ENCODE measurements at places on chromosomes 5 and 9.
A peak's percentile ranks its signal among the peaks of the same experiment; 100 is the strongest.

DNA sequence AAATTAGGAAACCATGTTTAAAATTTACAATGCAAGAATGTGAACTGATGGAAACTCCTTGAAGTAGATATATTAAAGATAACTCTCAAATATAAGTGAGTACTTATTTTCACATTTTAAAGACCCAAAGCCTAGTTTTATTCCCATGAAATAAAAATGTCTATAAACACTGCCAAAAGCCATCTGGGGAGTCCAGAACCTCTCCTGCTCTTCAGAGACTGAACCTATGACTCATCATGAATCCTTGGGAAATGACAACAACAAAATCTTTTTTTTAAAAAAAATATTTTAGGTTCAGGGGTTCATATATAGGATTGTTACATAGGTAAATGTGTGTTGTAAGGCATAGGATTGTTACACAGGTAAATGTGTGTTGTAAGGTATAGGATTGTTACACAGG is 33.8 kb upstream of the FYB1 start:
- no peak for DNase-seq

- peak; percentile 2 for DNase-seq
Observed at GRCh38 chr5:54944364-54944763, 41.0 kb downstream of the ESM1 start.

DNA sequence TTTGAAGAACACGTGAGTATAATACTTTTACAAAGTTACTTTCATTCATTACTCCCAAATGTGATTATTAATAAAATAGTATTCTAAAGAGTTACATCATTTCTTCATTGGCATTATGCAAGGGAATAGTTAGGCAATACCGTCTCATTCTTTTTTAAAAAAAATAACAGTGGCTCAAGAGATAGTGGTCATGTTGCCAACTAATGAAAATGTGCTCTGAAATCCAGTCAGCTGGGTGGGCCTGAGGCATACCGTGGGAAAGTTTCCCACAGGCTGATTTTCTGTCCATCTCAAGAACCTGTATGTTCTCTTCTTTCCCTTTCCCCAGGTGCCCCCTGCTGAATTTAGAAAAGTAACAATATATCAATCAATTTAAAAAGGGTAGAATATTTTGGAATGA is 40.8 kb upstream of the ROPN1L start:
- DNase-seq = no peak

DNA sequence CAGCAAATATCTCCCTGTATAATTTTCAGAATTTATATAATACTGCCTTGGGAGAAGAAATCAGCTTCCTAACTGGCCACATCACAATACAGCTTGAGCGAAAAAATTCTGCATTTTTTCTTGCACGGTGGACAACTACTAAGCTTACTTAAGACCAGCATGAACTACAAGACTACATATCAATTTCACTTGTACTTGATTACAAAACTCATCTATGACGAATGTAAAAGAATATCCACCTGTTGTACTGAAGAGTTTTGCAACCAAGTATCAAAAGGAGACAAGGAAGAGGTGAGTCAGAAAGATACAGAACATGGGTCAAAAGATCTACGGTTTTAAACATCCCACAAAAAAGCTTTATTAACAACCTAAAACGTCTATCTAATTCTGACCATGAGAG is 279.4 kb downstream of the BNC2 start:
- no peak for DNase-seq

DNA sequence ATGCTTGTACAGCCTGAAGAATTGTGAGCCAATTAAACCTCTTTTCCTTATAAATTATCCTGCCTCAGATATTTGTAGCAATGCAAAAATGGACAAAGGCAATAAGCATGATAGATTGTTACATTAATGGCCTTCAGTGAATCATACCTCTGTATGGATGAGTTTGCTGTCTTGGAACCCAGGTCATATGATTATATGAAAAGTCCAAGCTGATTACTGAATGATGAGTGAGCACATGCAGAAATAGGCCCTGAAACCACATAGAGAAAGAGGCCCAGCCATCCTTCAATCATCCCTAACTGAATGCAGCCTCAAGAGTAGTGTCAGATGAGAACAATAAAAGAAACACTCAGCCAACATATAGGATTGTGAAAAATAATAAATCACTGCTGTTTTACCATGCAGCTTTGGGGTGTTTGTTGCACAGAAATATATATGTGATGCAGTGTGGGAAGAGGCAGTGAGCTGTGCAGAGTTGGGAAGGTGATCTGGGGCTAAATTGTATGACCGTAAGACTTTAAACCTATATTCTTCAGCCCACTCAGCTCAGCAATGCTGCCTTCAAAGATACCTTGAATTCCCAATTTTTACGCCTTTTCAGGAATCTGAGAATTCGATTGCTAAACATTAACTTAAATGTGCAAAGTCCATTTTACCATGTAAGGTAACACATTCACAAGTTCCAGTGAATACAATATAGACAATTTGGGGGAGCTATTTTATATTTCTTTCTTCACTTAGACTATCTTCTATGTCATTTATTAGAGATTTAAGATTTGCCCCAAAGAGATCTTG is 36.3 kb upstream of the SHISAL2B start:
- no peak for DNase-seq

GRCh38 chr9:82466616-82467260 is 478.2 kb downstream of the SPATA31D1 start:
- DNase-seq = no peak

DNA sequence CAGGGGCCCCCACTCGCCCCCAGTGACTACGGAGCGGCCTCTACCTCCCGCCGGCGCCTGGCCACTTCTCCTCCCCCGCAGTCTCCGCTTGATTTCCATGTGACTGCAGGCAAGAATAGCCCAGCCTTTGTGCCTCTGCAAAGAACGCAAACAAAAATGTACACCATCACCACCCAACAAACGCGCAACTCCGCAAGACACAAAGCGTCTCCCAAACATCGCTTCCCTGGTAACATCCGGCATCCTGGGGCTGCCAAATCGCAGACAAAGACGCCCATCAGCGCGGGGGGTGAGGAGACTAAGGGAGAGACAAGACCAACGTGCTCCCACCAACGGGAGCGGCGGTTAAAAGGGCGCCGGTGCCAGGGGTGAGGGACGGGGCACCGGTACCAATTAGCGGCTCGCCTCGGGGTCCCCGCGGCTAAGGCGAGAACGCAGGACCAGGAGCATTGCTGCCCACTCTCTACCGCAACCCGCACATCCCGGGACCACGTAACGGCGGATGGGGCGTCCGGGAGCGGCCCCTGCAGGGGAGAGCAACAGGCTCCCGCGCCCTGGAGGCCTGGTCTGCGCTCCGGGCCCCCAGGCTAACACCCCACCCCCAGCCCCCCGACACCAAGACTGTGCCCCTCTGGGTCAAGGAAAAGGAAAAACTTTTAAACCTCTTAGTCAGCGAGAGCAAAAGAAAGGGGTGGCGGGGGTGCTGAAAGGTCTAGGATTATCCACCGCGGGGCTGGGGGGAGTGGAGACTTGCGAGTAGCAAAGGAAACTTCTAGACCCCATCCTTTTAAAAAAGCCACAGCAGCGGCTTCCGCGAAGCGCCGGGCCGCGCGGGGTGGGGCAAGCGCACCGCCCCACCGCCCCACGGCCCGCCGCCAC is 885 bp downstream of the MPDZ start:
- no peak for DNase-seq

- no peak for DNase-seq
Observed at GRCh38 chr5:113181409-113181808, 204.8 kb downstream of the DCP2 start.

- DNase-seq = no peak
Observed at GRCh38 chr9:36949466-36949865, 84.6 kb downstream of the PAX5 start.

- DNase-seq = no peak
Observed at GRCh38 chr5:158629591-158630312, 470.0 kb downstream of the EBF1 start.

- no peak for DNase-seq
Observed at GRCh38 chr5:2289380-2289779, 406.7 kb upstream of the IRX4 start.

DNA sequence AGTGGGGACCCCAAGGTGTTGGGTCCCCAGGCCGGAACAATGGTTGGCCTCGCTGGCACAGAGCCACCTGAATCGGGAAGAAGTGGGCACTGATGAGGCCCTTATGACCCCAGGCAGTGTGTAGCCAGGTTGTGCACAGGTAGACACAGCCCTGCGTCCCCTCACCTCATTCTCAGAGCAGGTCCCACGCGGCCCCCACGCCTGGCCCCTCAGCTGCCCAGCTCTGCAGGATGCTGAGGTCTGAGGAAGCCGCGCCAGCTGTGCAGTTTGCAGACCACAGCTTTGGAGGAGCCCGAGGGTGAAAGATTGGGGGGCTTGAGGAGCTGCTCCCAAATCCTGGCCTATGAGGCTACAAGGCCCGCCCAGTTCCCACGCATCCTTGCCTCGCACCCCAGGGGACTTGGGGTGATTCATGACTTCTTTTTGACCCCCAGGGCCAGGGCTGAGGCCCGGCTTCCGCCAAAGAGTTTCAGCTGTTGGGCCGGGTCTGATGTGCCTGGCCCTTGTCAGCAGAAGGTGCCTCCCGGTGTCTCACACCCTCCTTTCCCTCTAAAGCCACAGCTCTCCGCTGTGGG is 87.8 kb upstream of the PHYKPL start:
- no peak for DNase-seq

GRCh38 chr5:152379331-152379730 is 25.7 kb downstream of the NMUR2 start:
- no peak for DNase-seq

GRCh38 chr5:121660142-121660541 is 191.5 kb upstream of the FTMT start:
- no peak for DNase-seq

DNA sequence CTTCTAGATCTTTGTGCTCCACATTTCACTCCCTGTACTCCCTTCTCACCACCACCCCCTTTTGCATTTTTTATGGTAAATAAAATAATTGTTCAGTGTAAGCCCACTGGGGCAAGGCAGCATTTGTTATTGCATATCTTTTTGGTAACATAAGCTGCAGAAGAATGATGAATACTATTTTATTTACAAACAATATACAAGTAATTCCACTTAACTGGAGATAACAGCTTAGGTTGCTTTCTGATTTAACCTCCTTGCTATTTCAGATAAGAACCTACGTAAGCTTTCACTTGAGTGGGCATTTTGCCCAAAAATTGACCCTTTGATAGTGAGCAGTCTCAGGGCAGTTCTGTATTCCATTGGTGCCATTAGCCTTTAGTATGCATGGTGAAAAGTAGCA is 417.9 kb downstream of the SH3GL2 start:
- no peak for DNase-seq

- no peak for DNase-seq
Observed at GRCh38 chr9:95409650-95410426, 92.3 kb upstream of the FANCC start.

DNA sequence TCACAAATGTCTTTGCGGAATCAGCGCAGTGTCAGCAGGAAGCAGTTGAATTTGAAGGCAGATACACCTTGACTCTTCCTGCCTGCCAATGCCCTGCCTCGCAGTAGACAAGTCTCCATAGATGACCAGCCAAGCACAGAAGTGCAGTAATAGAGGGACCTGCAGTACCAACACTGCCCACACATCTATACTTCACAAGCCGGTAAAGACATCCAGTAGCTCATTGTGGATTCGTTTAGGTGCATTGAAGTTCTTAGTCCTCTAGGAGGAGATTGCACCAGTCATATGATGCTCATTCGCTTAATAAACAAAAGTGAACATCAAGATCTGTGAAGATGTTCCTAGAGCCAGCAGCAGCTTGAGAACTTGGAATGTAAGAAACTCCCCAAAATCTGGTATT is 7.1 kb upstream of the IFNA2 start:
- DNase-seq = no peak

DNA sequence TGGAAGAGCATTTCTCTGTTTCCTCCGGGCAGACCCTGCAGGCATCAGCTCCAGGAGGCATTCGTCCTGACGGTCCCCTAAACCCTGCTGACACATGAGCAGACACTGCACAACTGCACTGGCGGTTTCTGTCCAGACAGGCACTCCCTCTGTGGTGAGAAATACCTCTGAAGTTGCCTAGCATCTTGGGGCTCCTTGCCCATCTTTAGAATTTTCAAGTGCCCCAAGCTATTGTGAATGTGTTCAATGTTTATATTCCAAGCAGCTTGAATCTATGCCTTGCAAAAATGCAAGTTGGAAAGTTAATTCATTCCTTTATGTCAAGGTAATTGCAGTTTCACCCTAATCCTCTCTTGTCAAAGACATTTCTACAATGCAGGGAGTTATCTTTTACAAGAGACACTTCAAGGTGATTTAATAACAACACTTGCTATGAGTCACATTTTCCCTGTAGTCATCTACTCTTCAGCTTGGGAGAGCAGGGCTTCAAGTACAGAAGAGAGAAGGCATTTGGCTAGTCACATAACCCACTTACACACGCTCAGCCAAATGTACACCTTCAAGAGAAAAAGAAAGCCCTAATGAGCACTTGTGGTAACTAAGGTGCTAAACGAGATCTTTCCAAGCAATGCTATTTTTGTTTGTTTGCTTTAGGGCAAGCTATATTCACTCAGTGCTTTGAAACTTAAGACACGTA is 302.5 kb downstream of the MLLT3 start:
- DNase-seq = no peak

DNA sequence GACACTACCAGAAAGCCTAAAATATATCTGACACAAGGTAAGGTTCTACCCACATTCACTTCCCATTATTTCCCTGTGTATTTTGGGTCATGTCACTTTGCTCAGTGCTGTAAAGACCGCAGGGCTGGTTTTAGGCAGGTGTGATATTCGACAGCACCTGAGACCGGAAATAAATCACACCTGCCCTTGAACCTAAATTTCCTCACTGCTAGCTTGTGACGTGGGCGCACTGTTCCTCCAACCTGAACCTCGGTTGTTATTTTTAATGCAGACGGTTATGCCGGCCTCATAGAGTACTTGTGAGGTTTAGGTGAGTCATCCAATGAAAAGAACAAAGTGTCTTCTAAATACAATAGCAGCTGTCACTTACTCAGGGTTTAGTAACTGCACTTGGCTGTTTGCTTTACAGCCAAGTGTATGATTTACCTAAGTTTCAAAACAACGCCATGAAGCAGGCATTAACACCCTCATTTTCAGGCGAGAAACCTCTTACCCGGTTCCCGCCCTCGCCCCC is 20.7 kb upstream of the ZNF782 start:
- DNase-seq = no peak

DNA sequence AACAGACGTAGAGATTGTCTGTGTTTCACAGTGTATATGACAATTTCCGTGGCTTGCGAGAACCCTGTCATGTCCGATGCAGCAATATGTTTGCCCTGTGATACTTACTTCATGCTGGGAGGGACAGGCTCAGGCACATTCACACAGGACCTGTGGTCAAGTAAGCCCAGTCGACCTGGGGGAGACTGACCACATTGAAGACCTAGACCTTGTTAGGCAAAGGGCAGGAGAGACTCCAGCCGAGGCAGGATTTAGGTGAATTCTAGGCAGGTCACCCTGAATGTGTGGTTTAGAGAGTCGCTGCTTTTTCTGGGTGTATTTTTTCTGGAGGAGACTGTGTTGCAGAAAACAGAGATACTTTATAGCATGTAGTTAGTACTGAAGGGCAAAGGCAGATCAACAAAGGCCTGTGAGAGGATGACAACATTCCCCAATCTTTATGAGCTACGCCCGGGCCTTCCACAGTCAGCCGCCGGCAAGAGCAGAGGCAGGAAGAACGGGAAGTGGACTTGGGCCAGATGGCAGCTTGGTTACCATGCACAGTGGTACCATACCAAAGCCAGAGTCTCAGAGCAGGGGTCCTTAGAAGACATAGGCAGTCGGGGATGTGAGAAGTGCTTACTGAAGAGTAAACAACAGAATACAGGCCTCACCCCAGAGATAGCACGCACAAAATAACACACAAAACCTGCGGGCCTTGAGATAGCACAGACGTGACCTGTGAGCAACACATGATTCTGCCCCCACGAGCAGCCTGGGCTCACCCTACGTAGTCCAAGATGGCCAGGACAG is 220.7 kb downstream of the CACNA1B start:
- DNase-seq = no peak

- DNase-seq = no peak
Observed at GRCh38 chr5:135131801-135132680, 98.0 kb upstream of the PITX1 start.
